Activated CD4-positive, alpha-beta T cell treated with anti-CD3 and anti-CD28 coated beads, Interleukin-2, amount 10 ng/mL, durations not matched to agents 24 days and 14 days (primary cell): ENCODE measurements at places on chromosomes 3 and 15. TPM values are rescaled to one million over a fixed set of nuclear protein-coding genes. Genes with fewer than 3 reads are reported as not detected.

The GATA2 gene
- not detected in 2 replicates for total RNA-seq

The C15orf39 gene
- 43.2 and 43.9 TPM in 2 replicates for total RNA-seq

DNA sequence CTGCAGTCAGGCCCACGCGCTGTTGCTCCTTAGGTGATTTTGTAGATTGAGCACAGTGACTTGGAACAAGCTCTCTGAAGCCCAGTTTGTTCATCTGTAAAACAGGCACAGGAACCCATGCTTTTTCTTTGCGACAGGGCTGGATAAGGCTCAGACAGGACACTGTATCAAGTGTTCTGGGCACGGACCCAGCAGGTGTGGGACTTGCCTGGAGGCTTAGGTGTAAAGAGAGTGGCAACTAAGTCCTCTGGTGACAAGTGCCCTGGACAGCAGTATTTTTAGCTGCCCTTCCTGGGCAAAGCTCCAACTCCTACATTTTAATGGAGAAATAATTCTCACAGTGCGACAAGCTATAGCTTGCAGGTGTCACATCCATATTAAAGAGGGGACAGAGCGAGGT is 32.2 kb downstream of the CD276 start:
- DNase-seq: no peak

The ACP3 gene
- not detected in 2 replicates for total RNA-seq

The MUSTN1 gene
- total RNA-seq: 0.43 and 0.54 TPM in 2 replicates

GRCh38 chr15:73989001-73989798 is 2.9 kb downstream of the STOML1 start:
- DNase-seq: no peak
